Activated T-cell treated with anti-CD3 and anti-CD28 coated beads, Interleukin-2, amount 50 U/mL, for 4 hours (primary cell): ENCODE measurements at places on chromosomes 7 and 10. TPM values are rescaled to one million over a fixed set of nuclear protein-coding genes. Genes with fewer than 3 reads are reported as not detected.
A peak's percentile ranks its signal among the peaks of the same experiment; 100 is the strongest.

DNA sequence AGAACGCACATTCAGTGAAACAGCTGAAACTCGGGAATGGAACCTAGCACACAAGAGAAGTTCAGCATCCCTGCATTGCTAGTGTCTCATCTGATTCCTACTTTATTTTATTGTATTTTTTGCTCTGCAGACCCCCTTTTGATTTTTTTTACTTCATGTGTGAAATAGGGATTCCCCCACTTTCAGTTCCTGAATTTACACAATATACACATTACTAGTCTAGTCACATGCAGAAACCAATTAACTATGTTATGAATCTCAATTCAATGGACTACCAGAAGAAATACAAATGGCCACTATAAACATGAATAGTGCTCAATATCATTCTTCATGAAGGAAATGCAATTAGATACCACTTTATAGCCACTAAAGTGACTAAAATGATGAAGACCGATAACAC is 386.1 kb upstream of the COBL start:
- no peak for DNase-seq

DNA sequence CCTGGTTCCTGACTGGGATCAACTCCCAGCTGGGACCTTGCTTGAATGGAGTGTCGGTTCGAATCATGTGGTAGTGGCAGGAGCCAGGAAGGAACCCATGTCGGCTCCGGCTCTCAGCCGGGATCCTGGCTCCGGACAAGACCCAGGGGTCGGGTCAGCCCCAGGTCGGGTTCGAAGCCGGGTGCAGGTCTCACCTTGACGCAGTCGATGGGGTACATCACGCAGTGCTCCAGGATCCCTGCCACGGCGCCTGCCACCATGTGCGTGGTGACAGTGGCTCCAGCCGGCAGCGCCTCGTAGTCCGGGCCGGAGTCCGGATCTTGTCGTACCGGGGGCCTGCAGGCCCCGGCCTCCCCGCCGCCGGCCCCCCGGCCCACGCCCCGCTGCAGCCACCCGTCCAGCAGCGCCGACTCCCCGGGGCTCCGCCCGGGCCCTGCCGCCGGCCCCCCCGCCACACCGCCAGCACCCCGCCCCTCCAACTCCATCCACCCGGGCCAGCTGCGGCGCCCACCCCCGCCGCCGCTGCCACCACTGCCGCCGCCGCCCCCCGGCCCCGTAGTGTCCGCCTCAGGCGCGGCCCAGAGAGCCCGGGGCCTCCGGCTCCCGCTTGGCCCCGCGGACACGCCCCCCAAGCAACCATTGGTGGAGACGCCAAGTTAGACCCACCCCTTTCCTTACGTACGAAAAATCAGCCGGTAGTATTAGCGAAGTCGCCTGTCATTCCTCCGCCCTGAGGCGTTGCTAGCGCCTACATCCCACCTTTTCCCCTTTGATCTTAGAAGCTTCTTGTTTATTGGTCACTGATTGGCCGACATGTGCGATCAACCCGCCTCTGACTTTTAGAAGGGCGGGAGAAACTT is at the start of gene SLC25A28:
Gene SLC25A28 (minus strand): TSS at position 589 of the 860 bp plus-strand sequence. CDS start 104 bp downstream, at position 485.
- peak; percentile 89 for DNase-seq

- no peak for DNase-seq
These were observed 175.6 kb downstream of the OTUD1 start for GRCh38 chr10:23614483-23614882.

DNA sequence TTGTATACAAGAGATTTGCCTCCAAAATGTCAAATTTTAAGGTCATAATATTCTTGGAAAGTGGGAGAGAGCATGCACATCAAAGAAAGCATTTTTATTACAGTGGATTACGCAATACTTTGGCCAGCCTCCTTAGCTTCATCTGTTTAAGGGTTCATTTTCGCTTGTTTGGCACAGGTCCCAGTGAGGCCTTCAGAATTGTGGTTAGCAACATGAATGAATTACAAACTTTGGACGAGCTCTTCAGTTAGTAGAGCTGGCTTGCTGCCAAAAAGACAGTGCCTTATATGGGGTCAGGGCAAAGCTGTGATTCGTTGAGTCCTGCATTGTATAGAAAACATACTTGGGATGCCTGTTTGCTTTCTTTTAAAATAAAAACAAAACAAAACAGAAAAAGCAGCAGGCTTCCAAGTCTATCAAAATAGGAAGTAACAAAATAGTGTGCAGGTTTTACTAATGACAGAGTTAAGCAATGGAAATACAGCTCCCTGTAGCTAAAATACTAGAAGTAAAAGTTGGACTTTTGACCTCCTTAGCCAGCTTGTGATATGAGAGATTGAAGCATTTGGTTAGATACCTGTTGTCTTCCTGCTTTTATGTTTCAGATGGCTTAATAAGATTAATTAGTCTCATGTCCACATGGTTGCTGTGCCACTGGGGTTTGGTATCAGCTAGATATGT is 190.8 kb downstream of the MLLT10 start:
- peak; percentile 27 for DNase-seq

DNA sequence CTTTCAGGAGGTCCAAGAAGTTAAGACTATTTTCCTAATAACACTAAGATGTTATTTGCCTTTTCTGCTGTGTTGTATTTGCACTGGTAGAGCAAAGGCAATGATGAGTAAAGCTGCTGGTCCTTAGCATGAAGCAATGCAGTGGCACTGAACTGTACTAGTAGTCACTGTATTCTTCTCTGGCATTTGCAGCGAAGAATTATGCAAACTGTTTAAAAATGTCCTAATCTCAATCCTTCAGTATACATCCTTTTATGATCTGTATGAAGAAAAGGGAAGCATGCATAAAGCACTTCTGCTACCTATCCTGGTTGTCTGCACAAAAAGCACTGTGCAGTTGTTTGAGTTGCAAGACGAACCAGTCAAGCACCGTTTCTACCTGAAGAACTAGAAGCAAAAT is 20.4 kb downstream of the IGF2BP3 start:
- DNase-seq: no peak

- no peak for DNase-seq
These were observed 407.5 kb upstream of the PRKCQ start for GRCh38 chr10:6987536-6987945.

- DNase-seq: no peak
These were observed 7.4 kb downstream of the GJD4 start for GRCh38 chr10:35612385-35613106.

GRCh38 chr7:47653550-47654411 is 71.9 kb upstream of the TNS3 start:
- DNase-seq: no peak

Gene CYP3A7
- total RNA-seq: not detected

Gene PIP4K2A
- total RNA-seq: 78.1 TPM

Gene ASZ1
- total RNA-seq: not detected

Gene GPR141
- total RNA-seq: not detected

Gene INTS1
- total RNA-seq: 110 TPM

Gene GET4
- total RNA-seq: 55.3 TPM

Gene PPP1R9A
- 0.16 TPM for total RNA-seq

Gene ZNF365
- 3.4 TPM for total RNA-seq

Gene PNLIPRP1
- 0.90 TPM for total RNA-seq

Gene VWA2
- not detected for total RNA-seq
